ENCODE measurements at places on chromosomes 5 and 9.

DNA sequence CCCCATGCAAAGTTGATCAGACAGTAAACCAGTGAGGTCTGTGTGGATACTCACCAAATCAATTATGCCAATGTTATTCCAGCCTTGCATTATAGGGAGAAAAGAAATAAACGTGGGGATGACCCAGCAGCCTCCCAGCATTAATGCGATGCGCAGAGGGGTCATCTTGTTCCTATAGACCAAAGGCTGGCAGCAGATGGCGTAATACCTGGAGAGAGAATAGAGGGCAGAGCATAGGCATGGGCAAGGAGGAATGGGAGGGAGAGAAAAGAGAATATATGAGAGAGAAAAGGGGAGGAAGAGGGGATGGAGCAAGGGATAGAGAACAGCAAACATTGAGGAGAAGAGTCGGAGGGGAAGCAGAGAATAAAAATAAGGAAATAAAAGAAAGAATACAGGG, 131.2 kb downstream of the HTR4 start:
- no peak for DNase-seq

- peak; percentile 56 for DNase-seq
Measured at GRCh38 chr5:62199792-62200716, 106.0 kb upstream of the KIF2A start.

GRCh38 chr5:14142827-14143545, at the start of gene TRIO:
Gene TRIO (plus strand): TSS chr5:14143342. CDS start chr5:14143726, 384 bp downstream.
- peak; percentile 55 for DNase-seq

GRCh38 chr9:79988126-79988525, 416.4 kb downstream of the TLE4 start:
- no peak for DNase-seq

DNA sequence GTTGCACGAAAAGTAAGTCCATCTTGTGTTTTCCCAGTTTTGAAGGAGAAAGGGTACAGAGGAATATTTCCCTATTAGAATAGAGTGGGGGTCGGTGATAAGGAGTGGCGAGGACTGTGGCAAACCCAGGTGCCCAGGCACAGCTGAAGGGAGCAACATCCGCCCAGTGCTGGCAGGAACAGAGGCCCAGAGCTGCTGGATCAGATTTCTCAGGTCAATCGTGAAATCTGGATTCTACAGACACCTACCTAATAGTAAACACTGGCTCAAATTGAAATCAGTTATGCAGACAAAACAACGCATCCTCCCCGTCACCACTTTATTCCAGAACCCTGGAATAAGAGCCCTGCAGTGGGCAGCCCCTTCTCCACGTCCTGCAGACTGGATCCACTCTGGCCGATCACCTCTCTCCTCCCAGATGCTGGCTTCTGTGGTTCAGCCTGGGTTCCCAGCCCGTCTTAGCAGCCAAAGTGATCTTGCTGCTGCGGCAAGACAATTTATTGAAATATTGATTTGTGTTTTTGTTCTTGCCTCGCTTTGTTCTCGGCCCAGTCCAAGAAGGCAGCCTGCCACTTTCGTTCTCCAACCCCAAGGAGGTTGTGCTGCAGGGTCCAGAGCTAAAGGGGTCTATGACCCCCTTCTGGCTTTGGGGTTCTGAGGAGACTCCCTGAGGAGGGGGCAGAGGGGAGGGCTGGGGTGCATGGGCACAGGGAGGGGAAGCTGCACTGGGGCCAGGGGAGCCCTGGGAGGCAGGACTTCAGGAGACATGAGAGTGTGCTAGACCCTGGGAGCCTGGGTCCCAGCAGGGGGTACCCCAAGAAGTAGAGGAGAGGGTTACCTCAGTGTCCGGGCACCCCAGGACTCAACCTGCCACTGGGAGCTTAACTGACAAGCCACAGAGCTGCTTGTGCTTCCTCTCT, 103.3 kb downstream of the ZNF354C start:
- DNase-seq: no peak

DNA sequence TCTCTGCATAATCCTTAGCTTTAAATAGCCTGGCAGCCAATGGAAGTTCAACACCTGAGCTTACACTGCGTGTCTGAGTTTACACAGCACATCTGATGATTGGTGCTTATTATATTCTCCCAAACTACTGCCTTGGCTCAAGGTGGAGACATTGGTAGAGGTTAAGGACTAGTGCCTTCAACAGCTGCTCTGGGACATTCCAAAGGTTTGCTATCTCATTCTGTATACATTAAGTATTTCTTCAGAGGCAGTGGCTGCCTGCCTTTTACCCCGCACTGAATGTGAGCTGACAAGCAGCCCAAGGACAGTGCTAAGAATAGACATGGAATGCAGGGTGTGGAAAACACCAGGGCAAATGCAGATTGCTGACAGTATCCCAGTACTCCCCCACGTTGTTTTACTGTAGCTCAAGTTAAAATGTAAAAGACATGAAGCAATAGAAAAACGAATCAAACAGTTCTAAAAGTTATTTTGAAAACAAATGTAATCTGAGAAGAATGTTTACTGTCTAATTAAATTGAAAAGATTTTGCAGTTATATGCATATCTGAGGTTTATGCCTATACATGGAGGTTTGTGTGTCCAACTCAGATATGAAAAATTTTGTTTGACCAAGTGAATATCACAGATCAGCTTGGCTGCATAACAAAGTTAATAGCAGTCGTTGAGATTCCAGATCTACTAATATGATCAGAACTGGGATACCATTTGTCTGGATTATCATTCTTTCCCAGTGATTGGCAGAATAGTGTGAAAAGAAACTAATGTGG, 1.8 kb downstream of the HSPB3 start:
- no peak for DNase-seq

- DNase-seq: no peak
Measured at GRCh38 chr5:79474367-79475151, 39.4 kb downstream of the HOMER1 start.

DNA sequence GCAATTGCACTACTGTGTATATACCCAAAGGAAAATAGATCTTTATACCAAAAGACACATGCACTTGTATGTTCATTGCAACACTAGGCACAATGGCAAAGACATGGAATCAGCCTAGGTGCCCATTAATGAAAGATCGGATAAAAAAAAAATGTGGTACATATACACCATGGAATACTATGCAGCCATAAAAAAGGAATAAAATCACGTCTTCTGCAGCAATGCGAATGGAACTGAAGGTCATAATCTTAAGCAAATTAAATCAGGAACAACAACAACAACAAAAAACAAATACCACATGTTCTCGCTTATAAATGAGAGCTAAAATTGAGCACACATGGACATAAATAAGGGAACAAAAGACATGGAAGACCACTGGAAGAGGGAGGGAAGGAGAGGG, 266.7 kb upstream of the CDH18 start:
- DNase-seq: no peak

DNA sequence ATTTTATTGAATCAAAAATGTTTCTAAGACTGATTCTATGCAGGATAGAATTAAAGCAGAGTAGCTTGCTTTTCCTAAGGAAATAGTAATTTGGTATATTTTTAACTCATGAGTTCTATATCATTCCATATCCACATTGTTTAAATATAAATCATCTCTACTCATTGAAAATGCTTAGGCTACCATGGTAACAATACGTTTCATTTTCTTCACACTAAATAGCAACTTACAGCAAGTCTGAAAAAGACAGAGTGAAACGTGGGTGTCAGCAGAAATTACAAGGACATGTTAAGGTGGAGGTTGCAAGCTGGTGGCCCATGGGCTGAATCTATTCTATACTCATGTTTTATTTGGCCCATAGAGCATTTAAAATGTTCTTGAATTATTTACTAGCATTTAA, 487.9 kb downstream of the ARHGEF28 start:
- no peak for DNase-seq

DNA sequence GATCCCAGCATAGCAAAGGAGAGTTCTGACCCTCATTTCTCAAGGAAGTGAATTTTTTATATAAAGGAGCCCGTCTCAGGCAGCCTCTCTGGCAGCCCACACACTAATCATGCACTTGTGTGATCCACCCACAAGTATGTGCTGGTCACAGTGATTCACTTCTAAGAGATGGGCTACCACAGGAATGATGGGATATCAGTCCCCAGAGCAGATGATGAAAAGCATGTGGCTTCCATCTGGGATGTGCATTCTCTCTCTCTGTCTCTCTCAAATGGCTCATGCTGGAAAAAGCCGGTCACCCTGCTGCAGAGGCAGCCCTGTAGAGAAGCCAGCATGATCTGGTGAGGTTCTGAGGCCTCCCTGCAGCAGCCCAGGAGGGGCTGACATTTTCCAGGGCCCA, 74.2 kb upstream of the ADCY2 start:
- DNase-seq: no peak

DNA sequence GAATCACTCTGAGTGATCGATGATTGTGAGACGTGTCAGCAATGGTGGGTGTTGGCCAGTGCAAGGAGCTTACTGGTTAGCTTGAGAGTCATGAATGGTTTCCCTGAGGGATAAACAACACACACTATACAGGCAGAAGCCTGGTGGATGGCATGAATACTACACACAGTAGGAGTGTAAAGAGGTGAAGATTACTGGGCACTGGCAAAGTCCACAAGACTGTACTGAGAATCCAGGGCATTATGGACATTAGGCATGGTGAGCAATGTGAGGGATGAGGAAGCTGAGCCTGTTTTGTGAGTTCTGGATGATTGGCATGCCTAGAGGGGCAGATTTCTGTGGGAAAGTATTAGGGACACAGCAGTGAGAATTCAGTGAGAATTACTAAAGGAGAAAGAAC, 71.3 kb downstream of the KDM4C start:
- DNase-seq: no peak

DNA sequence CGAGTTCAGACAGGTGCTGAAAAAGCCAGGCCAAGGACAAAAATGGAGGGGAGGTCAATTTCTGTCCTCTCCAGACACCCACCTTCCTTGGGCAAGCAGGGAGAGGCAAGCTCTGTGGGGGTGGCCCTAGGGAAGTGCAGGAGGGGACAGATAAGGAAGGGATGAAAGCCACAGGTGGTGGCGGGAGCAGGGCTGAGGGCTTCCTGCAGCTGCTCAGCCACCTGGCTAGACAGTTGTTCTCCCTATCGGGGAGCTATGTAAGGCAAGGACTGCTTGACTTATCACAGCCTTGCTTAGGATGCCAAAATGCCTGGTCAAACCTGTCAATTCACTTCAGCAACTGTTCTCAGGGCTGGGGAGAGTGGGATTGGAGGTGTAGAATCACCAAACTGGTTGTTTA, 266.1 kb downstream of the ZSWIM6 start:
- DNase-seq: no peak

DNA sequence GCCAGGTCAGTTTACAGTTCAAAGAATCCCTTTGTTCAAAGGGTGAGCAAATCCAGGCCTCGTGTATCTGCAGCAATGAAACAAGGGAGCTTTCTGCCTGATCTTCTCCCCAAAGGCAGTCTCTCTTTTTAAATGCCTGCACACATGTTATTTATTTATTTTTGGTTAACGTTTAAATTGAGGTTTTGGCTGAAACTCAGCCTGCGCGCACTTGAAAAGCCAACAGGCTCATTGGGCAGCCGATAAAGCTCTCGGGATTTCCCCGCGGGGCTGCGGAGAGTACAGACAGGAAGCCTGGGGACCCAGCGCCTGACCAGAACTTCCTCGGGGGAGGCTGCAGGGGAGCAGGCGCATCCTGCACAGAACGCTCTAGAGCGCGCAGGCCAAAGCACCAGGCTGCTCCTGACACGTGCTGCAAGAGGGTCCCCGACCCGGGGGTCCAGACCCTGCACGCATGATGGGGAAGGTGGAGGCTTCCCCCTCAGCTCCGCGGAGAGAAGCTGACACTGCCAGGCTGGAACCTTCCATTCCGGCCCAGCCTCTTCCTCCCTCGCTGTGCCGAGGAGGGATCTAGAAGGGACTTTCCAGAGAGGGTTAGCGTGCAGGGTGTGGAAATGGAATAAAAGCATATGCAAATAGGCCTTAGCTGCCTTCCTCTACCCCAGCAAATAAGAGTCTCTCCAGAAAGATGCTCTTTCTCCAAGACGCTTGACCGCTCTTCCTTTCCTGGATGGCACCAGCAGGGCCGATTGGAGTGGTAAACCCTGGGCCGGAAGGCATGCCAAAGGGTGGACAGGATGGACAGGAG, 46.1 kb downstream of the PTTG1 start:
- peak; percentile 80 for DNase-seq

GRCh38 chr9:93996367-93996766, 41.2 kb upstream of the BARX1 start:
- DNase-seq: no peak

DNA sequence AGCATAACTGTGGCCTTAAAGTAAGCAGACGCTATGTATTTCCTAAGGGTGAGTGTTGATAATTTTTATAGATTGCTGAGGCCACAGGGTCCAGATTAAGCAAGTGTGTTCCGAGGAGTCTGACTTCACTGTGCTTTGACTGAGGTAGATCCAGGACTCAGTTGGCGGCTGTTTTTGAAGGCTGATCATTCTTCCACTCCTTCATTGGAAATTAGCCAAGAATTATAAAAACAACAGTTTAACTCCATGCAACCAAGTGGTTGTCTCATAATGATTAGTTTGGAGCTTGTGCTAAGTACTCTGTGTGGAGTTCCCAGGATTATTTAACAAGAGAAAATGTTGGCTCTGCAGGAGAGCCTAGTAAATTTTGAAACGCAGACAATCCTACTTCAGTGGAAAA, 19.1 kb downstream of the IQGAP2 start:
- DNase-seq: no peak

DNA sequence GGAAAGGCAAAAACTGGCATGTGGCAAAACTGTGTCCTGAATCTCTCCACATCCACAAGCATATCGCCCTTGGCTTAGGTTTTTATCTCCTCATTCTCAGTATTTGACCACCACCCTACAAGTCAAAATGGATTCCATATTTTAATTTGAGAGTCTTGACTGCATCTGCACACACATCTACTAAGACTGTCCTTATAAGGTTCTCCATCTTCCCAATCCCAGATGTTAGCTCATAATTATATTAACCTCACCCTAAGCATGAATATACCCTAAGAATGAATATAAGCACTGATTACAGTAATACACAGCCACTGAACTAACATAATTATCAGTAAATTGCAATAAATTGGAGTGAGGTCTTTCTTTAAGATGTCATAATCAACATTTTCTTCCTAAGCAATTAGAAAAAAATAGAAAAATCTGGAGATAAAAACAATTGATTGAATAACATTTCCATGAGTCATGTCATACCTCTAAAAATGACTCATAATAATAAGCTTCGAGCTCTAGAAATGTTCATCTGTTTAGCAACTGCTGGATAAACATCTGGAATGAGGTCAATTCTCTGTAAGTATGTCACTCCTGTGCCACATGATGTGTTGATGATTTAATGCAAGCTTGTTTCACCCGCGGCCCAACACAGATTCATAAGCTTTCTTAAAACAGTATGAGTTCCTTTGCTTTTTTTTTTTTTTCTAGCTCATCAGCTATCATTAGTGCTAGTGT, 39.9 kb upstream of the PAM start:
- DNase-seq: peak; percentile 2

- DNase-seq: no peak
Measured at GRCh38 chr5:14068136-14068535, 75.0 kb upstream of the TRIO start.

GRCh38 chr5:3343211-3343610, 252.4 kb upstream of the IRX1 start:
- no peak for DNase-seq

GRCh38 chr9:120443489-120443888, 136.5 kb downstream of the CDK5RAP2 start:
- DNase-seq: no peak

GRCh38 chr5:59346514-59346913, 547.0 kb downstream of the PDE4D start:
- DNase-seq: no peak
